Kidney epithelial cell (primary cell): ENCODE measurements at places on chromosomes 4 and X. TPM values are rescaled to one million over a fixed set of nuclear protein-coding genes. Genes with fewer than 3 reads are reported as not detected.

GRCh38 chrX:68832516-68833447, 4.0 kb downstream of the EFNB1 start:
- no peak for DNase-seq

DNA sequence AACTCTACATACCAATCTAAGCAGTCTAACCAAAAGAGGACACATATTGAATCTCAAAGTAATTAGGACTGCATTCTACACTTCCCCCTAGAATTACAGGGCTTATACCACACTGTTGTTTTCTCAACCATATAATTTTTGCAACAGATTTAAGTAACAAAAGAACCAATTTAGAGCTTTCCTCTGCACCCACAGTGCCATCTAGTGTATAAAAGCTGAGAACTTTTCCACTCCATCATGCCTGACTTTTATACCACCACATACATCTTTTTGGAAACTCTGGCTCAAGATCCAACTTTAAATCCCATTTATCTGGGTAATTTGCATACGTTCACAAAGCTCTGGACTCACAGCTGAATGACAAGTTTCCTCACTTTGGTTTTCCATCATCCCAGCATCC, 99.5 kb downstream of the EFHC2 start:
- no peak for DNase-seq

- no peak for DNase-seq
Measured at GRCh38 chr4:129335276-129335675, 239.3 kb downstream of the C4orf33 start.

- no peak for DNase-seq
Measured at GRCh38 chrX:791479-792034, 161.0 kb downstream of the SHOX start.

TMSB15A gene
- total RNA-seq, result 4.9 and 6.2 TPM in 2 replicates

- no peak for DNase-seq
Measured at GRCh38 chrX:36434522-36434921, 515.0 kb downstream of the CFAP47 start.

SORCS2 gene
- total RNA-seq, result 1.4 and 8.1 TPM in 2 replicates

PWWP3B gene
- total RNA-seq, result 1.2 and 1.4 TPM in 2 replicates

DNA sequence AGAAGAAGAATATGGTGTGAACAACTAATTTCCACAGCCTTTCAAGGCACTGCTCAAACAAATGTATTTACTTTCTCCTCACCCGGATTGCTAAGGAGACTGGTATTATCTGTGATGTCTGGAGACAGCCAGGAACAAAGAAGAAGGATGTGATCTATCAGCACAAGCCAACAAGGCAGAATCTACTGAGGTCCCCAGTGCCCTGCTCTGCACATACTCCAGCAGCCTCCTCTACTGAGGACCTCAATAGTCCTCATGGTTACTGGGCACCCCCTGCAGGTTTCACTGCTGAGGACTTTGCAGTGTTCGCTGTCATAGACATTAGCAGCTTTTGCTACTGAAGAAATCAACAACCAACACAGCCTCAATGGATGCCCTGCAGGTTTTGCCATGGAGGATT, 930.1 kb downstream of the ADGRL3 start:
- no peak for DNase-seq

- DNase-seq, result no peak
Measured at GRCh38 chr4:47668810-47669408, 169.0 kb downstream of the CORIN start.

DNA sequence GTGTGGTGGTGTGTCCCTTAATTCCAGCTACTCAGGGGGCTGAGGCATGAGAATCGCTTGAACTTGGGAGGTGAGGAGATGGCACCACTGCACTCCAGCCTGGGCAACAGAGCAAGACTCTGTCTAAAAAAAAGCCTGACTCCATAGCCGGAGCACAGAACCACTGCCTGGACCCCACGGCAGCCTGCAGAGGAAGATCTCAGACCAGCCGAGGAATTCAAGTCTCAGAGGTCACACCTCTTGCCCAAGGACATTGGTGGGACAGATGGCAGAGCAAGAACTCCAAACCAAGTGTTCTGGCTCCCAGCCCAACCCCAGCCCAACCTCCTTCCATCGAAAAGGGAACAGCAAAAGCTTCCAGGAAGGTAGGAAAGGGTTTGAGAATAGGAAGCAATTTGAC, 70.8 kb downstream of the SMIM20 start:
- no peak for DNase-seq

GRCh38 chr4:3013839-3014350, 50.5 kb downstream of the GRK4 start:
- DNase-seq, result no peak

PFKFB1 gene
- 0.14 TPM in 1 of 2 replicates, not detected in the other for total RNA-seq

SOWAHD gene
- not detected in 2 replicates for total RNA-seq

GRCh38 chr4:75429208-75429607, 85.0 kb downstream of the RCHY1 start:
- DNase-seq, result no peak

DNA sequence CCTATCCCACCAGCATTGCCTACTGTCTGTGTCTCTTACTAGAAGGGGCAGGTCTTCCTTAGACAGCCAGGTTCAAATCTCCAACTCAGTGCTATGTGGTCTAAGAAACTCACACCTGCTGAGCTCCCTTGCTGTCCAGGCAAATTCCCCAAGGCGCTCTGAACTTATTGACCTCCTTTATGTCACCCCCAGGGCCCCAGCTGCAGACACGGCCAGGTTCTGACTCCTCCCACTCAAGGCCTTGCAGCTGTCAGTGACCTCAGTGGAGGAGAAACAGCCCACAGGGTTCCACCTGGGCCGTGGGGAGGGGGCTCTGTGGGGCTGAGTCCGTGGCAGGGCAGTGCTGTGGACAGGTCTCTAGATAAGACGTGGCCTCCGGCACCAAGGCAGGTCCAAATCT, 42.1 kb upstream of the PSAPL1 start:
- DNase-seq, result no peak

MAP3K15 gene
- total RNA-seq, result 1.5 and 2.2 TPM in 2 replicates

REELD1 gene
- total RNA-seq, result not detected in 2 replicates

- no peak for DNase-seq
Measured at GRCh38 chr4:143294310-143294709, 42.4 kb upstream of the GAB1 start.

SPANXA2 gene
- 0.41 TPM in 1 of 2 replicates, not detected in the other for total RNA-seq

DNA sequence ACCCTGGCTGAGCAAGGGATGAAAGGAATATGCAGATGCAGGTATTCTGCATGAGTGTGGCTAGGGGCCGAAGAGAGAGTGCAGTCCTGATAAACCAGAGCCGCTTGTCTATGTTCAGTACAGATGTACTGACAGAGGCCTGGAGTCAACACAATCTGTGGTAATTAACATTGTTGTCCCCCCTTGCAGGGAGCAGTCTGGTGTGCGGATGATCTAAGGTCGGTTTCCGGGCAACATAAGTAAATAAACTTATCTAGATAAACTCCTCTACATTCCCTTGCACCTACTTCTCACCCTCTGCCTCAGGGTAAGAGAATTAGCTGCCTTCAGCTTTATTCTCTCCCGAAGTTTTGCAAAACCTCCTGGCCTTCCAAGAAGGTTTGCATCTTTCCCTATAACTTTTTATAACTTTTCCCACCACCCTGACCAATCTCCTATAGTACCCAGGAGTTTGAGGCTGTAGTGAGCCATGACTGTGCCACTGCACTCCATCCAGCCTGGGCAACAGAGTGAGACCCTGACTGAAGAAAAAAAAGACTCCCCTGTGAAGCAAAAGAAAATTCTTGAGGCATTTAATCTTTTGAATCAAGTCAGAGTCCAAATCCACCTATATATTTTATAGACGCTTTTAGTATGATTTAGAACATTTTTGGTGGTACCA, 26.6 kb downstream of the SNX25 start:
- DNase-seq, result no peak

EMCN gene
- total RNA-seq, result 0.25 and 0.34 TPM in 2 replicates

GRCh38 chrX:3435057-3435456, 88.6 kb upstream of the MXRA5 start:
- no peak for DNase-seq

DNA sequence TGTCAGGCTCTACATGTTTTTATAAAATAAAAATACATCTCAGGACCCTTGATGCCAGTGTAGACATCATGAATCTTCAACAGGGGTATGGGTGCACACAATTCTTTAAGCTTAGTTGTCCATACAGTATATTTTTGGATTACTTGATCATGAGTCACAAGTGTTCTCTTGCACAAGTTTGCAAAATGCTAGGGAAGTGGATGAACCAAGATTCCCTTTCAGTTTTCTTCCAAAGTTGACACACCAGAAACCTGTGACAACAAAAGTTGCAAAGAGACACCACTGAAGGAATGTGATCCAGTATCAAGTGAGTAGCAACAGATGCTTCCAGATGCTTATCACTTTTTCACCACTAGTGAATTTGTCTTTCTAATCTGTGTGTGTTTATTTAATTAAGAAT, 1021.2 kb downstream of the PCDH7 start:
- no peak for DNase-seq

DNA sequence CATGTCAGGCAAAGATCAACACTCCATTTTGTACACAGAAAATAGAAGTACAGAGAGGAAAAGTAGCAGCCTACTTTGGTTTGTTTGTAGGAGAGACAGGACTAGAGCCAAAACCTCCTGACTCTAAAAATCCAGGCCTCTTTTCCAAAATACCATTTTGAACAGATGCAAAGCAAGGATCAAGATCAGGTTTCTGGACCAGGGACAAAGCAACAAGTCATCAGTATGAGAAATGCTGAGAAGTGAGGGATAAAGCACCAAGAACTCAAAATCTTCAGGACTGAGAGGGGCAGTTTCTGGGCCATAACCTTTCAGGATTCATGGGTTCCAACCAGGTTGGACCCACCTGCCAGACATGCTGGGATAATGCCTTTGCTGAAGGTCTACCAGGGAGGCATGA, 36.6 kb upstream of the MBTPS2 start:
- no peak for DNase-seq

DNA sequence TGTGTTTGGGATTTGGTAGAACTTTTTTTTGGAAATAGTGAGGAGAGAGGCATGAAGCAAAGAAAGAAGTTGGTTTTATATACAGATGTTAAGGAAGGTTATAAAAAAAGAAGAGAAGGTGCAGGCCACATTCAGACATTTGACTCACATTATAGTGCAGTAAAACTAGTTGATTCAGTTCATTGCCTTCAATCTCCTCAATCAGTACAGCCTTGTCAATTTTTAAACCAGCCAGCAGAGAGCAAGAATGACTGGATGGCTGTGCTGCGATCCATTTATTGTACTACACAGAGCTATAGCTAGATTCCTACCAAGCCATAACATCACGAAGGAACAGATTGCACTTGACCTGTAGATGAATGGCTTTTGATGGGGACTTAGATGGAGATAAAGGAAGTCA, 79.7 kb upstream of the LSM6 start:
- peak; percentile 43 for DNase-seq

ENPEP gene
- total RNA-seq, result 4.6 TPM in 2 replicates

DNA sequence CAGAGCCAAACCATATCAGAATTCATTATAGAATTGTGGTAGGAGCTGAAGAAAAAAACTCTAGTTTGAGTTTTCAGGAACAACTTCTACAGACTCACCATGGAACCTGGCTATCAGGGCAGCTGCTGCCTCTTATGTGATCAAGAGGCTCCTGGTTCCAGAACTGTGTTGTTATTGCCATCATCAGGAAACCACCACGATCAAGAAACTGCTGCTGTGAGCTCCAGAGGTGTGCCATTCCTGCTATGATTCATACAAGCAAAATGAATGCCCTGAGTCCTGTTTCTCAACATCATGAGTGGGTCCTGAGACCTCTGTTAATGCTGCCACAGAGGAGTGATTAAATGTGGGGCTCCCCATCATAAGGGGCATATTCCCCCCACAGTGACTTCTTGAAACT, 43.7 kb downstream of the TASL start:
- DNase-seq, result no peak

DNA sequence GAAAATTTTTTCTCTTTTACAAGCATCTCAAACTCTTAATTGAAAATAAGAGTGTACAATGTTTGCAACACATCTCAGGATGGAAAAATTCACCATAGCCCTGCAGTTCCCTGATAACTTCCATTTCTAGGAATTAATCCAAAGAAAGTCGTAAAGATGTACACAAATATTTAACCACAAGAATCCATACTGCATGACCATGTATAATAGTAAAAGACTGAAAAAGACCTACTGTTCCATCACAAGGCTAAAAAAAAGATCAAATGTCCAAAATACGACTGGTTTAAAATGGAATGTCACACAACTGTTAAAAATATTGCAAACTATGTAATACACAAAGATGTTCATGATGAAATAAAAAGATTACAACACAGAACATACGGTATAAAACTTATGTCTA, 32.1 kb downstream of the HUWE1 start:
- no peak for DNase-seq

MAGEB10 gene
- total RNA-seq, result not detected in 2 replicates

DNA sequence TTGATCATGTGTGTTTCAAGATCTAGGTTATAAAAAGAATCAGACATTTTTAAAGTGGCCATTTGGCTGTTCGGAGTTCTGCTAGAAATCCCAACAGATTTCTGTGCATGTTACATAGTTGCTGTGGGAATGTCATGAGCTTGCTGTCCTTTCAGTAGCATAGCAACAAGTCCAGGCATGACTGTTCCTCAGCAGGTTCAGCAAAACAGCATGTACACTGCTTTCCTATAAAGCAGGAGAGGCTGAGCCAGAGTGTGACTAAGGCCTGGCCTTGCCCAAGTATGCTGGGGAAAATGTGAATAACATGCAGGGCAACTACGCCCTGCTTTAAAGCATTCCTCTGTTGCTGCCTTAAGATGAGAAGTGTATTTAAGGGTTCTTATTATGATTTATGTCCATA, 217.1 kb upstream of the SMIM31 start:
- DNase-seq, result peak; percentile 77

DNA sequence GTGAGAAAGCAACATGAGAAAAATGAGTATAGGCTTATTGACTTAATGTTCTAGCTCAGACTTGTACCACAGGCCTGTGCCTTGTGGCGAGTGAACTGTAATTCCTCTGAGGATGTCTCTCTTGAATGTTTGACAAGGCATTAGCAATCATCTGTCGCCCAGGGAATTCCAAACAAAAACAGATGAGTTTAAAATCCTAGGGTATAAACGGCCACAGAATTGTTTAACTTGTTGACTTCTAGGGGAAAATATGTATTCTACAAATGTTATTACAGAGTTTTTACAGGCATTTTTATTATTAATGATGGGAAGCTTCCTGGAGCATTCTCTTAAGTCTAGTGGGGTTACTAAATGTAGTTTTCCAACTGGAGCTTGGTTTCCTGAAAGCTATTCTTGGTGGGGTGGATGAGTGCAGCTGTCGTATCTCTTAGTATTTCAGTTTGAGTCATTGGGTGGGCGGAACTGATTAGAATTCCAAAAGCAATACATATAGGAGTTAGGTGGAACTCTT, 40.6 kb downstream of the ARHGAP10 start:
- no peak for DNase-seq

ADH4 gene
- not detected in 2 replicates for total RNA-seq
